ENCODE measurements at places on chromosomes 12 and 14.

- no peak for DNase-seq
These were observed 31.6 kb upstream of the SERPINA6 start for GRCh38 chr14:94354638-94355185.

DNA sequence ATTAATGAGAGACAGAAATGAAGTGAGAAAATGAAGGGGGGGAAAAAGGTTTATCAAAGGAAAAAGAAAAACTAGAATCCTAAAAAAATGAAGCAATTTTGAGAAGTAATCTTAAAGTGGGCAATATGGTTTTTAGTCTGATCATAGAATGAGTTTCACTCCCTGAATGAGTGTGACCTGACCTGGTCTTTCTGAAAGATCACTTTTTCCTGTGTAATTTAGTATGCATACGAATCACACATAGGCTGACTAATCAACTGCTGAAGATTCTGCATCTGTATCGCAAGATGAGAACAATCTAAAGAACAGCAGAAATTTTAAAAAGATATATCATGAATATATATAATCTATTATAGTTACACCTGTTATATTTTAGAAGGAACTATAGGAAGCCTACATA, 11.3 kb downstream of the GNPTAB start:
- no peak for DNase-seq

DNA sequence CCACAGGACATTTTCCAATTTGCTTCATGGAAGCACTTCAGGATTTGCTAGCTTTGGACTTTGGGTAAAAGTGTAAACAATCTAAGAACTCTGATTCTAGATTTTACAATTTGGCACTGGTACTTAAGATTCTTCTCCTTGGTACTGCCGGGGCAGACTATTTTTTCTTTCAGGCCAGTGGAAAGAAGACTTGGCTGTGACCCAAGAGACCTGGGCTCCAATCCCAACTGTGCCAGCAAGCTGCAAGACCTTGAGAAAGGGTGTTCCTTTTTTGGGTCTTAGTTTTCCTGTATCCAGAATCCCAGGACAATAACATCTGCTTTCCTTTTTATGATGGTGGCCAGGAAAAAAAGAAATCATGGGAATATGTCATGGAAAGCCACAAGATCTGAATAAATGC, 148.1 kb upstream of the CRY1 start:
- DNase-seq, result no peak

DNA sequence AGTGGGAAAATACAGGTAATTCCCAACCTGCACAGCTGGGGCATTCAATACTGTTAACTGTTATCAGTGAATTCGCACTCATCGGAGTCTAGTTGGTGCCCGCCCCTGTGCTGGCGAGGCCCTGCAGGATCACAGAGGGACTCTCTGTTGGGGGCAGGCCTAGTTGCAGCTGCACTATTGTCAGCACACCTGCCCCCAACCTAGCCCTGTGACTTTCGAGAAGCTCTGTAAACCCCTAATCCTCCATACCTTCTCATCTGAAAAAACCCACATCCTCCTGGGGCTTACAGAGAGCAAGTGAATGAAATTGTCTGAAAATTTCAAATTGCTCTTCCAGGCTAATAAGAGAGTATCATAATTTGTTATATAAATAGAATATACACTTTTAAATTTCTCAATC, 132.2 kb upstream of the NUDT4 start:
- DNase-seq, result no peak

GRCh38 chr12:71063087-71063486, 94.7 kb downstream of the TSPAN8 start:
- no peak for DNase-seq

DNA sequence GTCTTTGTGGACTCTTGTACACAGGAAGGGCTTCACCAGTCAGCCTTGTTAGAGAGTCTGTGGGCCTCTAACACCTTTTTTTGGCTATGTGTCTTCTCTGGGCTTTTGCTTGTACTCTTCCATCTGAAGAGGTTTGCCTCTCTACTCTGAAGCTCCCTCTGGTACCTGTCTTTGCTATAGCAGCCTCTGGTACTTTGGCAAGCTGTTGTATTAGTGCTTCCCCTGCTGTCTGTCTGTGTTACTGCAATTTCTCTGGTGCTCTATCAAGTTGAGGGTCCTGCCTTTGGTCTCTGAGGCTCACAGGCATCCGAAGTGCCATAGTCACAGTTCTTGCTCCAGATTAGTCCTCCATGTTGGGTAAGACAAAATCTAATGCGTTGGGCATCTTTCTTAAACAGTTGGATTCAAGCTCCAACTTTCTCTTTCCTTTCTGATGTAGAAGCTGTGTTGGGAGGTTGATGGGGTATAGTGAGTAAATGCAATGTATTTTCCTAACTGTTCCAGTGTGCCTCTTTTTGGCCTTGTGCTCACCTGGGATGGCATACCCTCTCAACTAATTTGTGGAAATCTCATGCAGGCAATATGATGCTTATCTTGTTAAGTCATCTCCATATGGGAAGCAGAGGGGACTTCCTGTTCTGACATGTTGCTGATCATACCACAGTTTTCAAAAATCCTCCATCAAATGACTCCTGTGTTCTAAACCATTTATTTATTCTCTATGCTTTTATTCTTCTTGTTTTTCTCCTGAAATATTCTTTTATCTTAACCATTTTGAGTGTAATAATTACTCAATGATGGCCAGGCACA, 88.8 kb downstream of the ATF7IP start:
- DNase-seq, result no peak

DNA sequence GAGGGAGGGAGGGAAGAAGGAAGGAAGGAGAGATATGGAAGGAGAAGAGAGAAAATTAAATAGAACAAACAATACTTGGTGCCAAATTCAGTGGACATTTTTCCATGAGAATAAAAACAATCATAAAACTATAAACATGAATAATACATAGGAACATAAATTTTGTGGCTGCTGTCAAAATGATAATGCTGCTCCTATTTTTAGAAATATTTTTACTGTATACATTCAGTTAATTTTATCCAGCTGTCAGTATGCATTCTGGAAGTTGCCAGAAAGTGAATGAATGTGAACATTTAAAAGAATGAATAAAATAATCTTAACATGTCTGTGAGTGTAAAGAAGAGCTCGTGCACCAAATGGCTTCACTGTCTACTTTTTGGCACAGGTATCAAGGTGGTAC, 13.9 kb upstream of the PCED1B start:
- DNase-seq, result no peak

DNA sequence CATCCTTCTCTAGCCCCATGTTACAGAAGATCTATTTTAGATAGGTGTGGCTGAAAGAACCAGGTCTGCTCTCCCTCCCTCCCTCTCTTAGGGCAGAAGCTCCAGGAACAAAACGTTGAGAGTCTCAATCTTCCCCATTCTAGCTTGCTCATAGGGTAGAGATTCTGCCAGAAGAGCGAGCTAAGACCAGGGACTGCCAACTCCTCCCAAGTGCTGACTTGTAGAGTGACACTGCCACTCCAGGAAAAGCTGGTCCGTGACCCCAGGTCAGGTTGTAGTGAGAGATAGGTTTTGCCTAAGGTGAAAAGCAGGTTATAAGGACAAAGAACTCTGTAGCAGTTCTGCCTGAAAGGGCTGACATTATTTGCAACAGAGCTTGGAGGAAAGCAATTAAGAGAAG, 73.4 kb downstream of the INSM2 start:
- no peak for DNase-seq

DNA sequence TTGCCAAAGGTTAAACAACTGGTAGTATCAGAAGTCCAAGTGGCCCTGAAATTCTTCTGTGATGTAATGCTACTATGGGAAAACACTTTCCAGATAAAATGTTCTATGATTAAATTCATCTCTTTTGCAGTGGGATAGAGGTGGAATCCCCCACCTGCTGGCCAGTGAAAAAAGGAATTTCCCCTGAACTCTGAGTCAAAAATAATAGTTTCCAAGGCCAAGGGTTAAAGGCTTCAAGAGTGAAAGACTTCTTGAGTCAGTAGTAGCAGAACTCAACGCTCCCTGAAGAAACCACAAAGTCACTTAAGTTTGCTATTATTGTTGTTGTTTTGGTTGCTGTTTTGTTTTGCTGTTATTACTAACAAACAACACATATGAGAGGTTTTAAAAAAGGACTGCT, 330.8 kb downstream of the SOX5 start:
- DNase-seq, result no peak

GRCh38 chr14:91369628-91370445, 47.8 kb downstream of the CCDC88C start:
- no peak for DNase-seq

DNA sequence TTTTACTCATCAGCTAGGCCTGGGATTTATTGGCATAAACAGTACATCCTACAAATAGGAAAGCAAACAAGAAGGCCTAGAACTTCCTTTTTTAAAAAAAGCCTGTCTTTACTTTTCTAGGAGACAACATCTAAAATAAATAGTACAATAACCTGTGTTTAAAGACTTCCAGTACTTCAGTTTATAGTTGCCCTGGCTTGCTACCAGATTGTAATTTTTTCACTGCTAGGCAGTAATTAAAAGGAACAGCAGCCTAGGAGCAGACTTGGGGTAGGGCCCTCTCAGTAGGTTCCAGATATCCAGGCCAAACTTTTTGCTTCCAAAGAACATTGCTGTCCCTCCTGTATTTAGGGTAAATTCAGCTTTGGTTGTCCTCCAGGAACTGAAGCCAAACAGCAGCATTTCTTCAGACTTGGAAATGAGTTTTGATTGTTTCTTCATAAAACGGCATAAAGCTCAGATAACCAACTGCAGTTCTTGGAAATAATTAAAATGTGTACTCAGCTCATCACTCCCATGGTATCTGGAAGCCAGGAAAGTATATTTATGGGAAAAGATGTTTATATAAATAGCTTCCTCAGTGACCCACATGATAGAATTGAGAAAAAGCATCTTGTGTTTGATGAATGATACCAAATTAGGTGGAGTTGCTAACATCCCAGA, 61.7 kb downstream of the PPP1R36 start:
- no peak for DNase-seq

DNA sequence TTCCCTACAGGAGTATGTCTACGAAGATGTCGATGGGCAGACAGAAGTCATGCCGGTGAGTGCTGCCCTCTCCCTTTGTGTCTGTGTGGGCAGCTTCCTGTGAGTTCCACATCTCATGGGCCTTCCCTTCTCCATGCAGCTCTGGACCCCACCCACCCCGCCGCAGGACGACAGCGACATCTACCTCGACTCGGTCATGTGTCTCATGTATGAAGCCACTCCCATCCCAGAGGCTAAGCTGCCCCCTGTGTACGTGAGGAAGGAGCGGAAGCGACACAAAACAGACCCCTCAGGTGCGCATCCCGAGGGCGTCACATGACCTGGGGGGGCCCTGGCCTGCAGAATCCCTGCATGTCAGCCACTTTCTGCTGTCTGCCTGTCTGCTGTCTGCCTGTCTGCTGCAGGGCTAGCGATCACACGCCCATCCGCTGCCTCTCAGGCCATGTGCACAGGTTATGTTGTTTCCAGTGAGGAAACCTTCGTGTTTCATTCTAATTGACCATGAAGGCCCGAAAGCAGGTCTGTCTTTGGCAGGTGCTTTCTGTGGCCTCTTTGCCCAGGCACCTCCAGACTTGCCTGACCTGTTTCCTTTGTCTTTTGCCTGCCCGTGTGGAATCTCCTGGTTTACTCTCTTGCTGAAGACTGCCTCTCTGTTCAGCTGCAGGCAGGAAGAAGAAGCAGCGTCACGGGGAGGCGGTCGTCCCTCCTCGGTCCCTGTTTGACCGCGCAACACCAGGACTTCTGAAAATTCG, 95.1 kb downstream of the EP400 start:
- DNase-seq, result no peak

- no peak for DNase-seq
These were observed 8.9 kb downstream of the MAP4K5 start for GRCh38 chr14:50523271-50524041.

- no peak for DNase-seq
These were observed 723.7 kb downstream of the C12orf50 start for GRCh38 chr12:87305481-87305880.

DNA sequence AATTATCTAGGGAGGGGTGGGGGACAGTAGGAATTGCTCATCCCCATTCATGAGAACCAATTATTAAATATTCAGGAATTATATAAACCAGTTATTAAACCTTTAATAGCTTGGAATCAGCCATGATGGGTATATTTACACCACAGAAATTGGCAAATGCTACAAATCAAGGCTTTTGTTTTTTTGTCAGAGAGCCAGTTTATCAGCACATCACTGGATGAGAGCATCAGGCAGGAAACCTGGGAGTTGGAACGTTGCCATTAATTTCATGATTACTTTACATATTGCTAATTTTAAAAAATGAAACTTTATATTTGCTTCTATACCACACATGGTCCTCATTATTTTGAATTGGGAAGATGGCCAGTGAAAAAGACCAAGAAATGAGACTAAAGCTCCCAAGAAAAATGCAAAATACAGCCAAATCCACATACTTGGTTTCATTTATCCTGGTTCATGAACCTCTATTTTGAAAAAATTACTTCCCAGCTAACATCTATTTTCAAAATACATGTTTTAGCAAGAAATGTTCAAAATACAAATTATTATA, 48.4 kb downstream of the ATL1 start:
- no peak for DNase-seq

GRCh38 chr12:31405021-31405420, 79.1 kb upstream of the SINHCAF start:
- DNase-seq, result no peak

DNA sequence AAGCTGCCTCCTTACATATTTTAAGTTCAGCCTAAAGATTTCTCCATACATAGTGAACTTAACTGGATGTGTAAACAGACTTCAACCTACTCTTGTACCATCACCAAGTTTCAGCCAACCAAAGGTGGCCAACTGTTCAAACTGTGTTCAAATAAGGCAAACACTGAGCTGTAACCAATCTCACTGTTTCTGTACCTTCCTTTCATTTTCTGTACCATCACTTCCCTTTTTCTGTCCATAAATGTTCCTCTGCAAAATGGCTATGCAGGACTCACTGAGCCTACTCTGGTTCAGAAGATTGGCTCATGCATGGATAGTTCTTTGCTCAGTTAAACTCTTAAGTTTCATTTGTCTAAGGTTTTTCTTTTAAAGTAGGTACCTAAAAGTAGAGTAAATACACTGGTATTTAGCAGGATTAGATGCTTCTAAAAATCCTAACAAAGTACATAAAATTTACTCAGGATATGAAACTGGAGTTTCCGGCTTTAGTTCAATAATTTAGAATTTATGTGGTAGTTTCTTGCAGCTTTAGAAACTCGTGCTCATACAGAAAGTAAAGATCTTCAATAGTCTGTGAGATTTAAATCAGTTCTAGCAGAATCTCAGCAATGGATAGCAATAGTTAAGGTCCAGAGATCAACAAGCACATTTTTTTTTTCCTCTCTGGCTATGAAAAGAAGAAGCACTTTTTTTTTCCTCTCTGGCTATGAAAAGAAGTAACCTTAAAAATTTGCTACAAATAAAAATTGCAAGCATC, 282.0 kb upstream of the PPFIA2 start:
- DNase-seq, result no peak

- DNase-seq, result no peak
These were observed 88.2 kb downstream of the DUSP16 start for GRCh38 chr12:12474471-12474928.

- DNase-seq, result no peak
These were observed 165.4 kb downstream of the FLRT2 start for GRCh38 chr14:85695300-85695699.

- no peak for DNase-seq
These were observed 454.8 kb upstream of the SOX5 start for GRCh38 chr12:24404086-24404815.

GRCh38 chr12:76984566-76984965, 80.8 kb downstream of the E2F7 start:
- DNase-seq, result no peak
